CD4-positive, CD25-positive, alpha-beta regulatory T cell (primary cell): ENCODE measurements at places on chromosomes 13 and 19.
A peak's percentile ranks its signal among the peaks of the same experiment; 100 is the strongest.

DNA sequence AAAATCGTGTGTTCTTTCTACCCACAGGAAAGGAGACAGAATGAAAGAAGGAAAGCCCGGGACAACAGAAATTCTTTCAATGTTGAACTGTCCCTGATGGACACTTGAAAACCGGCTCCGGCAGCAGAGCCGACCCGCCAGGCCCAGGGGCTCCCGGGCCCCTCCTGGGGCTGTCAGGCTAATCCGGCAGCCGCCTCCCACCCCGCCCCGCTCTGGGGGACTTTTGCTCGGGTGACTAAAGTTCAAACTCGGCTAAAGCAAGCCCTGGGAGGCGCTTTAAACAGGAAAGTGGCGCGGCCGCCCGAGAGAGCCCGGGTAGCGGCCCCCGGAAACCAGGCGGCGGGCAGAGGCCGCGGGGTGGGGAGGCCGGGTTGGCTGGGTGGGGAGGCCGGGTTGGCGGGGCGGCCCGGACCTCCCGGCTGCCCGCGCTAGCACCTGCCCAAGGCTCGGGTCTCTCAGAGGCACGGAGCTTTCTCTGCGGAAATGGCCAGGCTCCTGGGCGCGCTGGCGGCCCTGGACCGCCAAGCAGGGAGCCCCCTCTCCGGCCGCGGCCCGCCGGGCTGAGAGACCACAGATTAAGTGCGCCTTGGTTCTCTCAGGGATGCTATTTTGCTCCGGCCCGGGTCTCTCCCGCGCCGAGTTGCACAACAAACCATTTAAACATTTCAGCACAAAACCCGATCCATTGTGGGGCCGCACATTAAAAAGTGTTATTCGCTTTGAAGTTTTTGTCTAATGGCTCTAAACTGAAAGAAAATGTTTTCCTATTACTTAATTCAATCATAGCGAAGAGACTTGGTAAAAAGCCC, 2.6 kb upstream of the GSX1 start:
- no peak overlapping the region for H3K27ac ChIP-seq
- H3K4me3 ChIP-seq: peak overlapping the region; percentile 69
- H3K4me1 ChIP-seq: peaks cover 35% of the 10 kb centered on the region
- H3K36me3 ChIP-seq: no peaks in the 10 kb centered on the region
- DNase-seq: no peak

GRCh38 chr13:112728375-112729126, 38.7 kb downstream of the ATP11A start:
- no peaks in the 10 kb centered on the region for H3K36me3 ChIP-seq
- no peak for DNase-seq
- H3K4me1 ChIP-seq: peaks cover 11% of the 10 kb centered on the region

DNA sequence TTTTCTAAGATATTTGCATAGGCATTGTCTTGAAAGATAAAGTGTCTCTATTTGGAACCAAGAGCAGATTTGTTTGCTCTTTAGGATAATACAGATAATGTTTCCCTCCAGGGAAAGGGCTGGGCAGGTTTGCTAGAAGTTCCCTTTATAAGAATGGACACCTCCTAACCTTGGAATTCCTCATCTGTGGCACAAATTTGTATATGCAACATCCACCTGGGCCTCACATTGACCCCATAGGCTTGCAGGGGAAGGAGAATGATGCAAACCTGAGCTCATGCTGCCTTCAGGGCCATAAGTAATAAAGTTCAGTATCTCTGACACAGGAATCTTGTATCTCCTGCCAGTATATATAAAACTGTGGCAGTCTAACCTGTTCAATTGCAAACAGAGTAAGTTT, 508.4 kb upstream of the MIR17HG start:
- H3K4me1 ChIP-seq: no peaks in the 10 kb centered on the region
- no peaks in the 10 kb centered on the region for H3K27me3 ChIP-seq
- H3K36me3 ChIP-seq: no peaks in the 10 kb centered on the region

- no peak overlapping the region for H3K27ac ChIP-seq
- H3K36me3 ChIP-seq: peaks cover 21% of the 10 kb centered on the region
- H3K4me3 ChIP-seq: no peak overlapping the region
These were observed 4.1 kb upstream of the CNOT3 start for GRCh38 chr19:54133312-54133956.

- no peaks in the 10 kb centered on the region for H3K27me3 ChIP-seq
- peak overlapping the region; percentile 66 for H3K27ac ChIP-seq
- peak; percentile 75 for DNase-seq
- peaks cover 14% of the 10 kb centered on the region for H3K4me1 ChIP-seq
These were observed 29.1 kb downstream of the ATP12A start for GRCh38 chr13:24709186-24709913.

DNA sequence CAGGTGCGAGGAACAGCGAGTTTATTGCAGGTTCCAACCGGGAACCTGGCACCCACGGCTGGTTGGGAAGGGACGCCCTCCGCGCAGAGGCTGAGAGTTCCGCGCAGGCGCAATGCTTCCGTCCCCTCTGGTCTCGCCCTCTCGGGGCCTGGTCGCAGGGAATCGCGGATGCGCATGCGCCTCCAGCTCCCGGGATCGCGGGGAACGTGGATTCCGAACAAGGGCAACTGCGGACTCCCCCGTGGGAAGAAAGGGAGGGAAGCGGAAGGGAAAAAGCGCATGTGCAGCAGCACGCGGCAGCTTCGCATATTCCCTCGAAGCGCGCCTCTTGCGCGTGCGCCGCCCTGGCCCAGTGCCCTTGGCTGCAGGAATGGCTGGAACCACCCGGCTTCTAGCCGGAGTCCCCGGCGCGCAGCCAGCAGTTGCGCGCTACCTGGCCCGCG, 1.1 kb downstream of the TSSK6 start:
- no peak overlapping the region for H3K4me3 ChIP-seq
- no peak for DNase-seq
- H3K27ac ChIP-seq: no peak overlapping the region
- H3K4me1 ChIP-seq: peaks cover 24% of the 10 kb centered on the region

DNA sequence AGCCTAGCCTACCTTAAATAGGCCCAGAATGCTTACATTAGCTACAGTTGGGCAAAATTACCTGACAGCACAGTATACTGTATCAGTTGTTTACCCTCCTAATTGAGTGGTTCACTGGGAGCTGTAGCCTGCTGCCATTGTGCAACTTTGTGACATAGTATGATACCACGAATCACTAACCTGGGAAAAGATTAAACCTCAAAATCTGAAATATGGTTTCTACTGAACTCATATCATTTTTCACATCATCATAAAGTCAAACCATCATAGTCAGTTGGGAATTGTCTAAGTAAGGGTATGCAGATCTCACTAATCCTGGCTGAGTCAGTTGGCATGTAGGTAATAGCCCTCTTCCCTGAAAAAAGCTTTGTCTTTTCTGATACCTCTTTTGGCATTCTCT, 9.2 kb downstream of the PAN3 start:
- DNase-seq: no peak
- H3K36me3 ChIP-seq: peaks cover 8% of the 10 kb centered on the region
- no peak overlapping the region for H3K4me3 ChIP-seq
- H3K27ac ChIP-seq: no peak overlapping the region
- H3K4me1 ChIP-seq: peaks cover 22% of the 10 kb centered on the region

- peaks cover 6% of the 10 kb centered on the region for H3K4me1 ChIP-seq
- peaks cover 50% of the 10 kb centered on the region for H3K36me3 ChIP-seq
- H3K4me3 ChIP-seq: no peak overlapping the region
These were observed 37.8 kb downstream of the EPS15L1 start for GRCh38 chr19:16433986-16434385.

DNA sequence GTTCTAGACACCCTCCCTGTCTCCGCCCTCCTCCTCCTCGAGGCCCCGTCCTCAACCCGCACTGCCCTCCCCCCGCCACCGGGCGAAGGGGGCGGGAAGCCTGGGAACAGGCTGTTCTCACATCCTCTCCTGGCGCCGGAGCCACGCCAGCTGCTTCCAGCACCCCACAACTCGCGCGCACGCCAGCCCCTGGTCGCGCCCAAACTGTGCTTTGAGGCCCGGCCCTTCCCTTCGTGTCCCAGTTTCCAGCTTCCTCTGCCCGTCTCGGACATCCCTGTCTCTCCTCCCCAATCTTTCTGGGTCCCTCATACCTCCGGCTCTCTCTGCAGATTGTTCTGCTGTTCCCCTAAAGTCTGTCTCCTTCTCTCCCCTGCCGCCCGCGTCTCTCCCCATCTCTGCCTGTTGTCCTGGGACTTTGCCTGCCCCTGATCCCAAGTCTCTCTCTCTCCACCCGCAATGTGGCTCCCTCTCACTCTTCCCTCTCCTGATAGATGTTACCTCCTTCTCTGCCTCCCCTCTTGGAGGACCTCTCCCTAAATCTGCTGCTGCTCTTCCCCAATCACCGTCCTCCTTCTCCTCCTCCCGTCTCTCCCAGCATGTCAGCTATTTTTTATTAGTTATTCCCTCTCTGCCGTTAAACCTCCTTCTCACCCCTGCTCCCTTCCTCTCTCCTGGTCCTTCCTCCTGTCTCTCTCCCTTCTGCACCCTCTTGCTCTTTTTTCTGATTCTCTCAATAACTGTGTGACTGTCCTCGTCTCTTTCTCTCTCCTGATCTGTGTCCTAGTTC, 14.2 kb downstream of the DPF1 start:
- no peak for DNase-seq
- no peak overlapping the region for H3K27ac ChIP-seq
- H3K27me3 ChIP-seq: no peaks in the 10 kb centered on the region
- no peak overlapping the region for H3K4me3 ChIP-seq
- H3K36me3 ChIP-seq: no peaks in the 10 kb centered on the region

DNA sequence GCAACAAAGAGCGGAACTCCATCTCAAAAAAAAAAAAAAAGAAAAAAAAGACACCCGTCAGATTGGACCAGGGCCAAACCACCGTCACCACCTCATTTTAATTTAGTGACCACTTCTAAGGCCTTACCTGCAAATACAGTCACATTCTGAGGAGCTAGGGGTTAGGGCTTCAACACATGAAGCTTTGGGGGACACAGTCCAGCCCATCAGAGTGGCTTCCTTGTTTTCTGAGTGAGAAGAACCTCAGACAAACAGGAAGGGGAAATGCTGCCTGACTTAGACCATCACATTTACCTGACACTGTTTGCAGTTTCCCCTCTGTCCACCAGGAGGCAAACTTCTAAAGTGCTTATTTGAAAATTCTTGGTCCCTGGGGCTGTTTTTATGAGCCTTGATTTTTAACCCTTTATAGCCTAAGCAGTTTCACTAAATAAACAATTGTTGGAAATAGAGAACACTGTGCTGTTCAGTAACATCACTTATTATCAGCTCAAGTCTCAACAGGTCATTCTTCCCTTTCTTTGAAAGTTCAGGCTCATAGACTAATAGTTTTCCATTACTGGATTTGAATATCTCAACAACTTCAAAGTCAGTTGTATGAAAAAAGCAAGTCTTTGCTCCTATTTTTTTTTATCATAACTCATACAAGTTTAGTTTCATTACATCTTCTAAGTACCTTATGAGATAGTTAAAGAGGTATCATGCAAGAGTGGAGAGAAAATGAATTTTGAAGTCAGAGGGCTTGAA, 74.9 kb upstream of the WASF3 start:
- H3K4me3 ChIP-seq: peak overlapping the region; percentile 5
- no peaks in the 10 kb centered on the region for H3K27me3 ChIP-seq

DNA sequence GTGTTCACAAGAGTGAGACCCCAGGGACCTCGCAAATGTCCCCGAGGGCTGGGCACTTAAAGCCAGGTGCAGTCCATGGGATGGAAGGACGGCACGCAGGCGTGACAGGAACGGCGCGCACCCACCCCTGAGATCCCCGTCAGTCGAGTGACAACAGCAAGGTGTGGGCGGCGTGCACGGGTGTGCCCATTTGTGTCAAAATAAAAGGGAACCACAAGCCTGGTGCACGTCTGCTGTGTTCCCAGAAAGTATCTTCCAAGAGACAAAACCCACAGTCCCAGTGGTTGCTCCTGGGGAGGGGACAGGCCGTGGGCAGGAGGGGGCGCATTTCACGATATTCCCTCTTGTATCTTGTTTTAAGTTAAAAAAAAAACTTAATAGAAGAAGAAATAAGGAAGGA, 15.7 kb upstream of the CACTIN start:
- no peak overlapping the region for H3K4me3 ChIP-seq
- DNase-seq: no peak
- no peaks in the 10 kb centered on the region for H3K27me3 ChIP-seq
- H3K27ac ChIP-seq: no peak overlapping the region
- H3K4me1 ChIP-seq: no peaks in the 10 kb centered on the region

DNA sequence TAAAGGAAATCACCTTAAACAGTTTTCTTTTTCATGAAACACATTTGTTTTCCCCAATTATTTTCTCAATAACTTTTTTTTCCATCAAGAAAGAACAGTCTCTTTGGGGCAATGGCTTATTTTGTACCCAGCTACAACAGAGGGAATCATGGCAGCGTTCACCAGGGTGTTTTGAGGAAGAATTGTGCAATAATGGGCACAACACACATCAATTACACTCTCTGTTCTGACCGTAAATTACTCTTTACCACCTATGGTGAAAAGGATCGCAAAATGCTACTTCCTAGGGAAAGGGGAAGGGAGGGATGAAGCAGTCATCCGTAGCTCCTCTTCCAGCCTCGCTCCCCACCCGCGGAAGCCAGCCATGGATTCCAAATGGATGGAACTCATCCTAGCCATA, 38.6 kb downstream of the TMTC4 start:
- no peaks in the 10 kb centered on the region for H3K4me1 ChIP-seq
- H3K4me3 ChIP-seq: no peak overlapping the region
- DNase-seq: no peak
- no peaks in the 10 kb centered on the region for H3K27me3 ChIP-seq

DNA sequence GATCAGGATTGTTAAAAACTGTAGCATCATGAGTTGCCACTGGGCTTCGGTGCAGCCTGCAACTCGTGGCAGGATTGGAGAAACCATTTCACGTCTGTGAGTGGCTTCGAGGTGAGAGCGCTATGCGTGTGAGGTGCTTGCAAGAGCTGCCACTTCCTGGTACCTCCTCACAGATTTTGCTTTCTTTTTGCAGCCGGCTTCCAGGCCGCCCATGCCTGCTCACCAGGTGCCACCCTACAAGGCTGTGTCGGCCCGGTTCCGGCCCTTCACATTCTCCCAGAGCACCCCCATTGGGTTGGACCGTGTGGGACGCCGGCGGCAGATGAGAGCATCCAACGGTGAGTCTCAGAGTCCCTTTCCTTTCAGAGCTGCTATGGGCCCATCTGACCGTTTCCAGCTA, 57.9 kb upstream of the C1QTNF9 start:
- H3K4me3 ChIP-seq: peak overlapping the region; percentile 98
- H3K4me1 ChIP-seq: peaks cover 60% of the 10 kb centered on the region
- peak overlapping the region; percentile 95 for H3K27ac ChIP-seq
- DNase-seq: peak; percentile 84
- no peaks in the 10 kb centered on the region for H3K27me3 ChIP-seq
- H3K36me3 ChIP-seq: peaks cover 7% of the 10 kb centered on the region

DNA sequence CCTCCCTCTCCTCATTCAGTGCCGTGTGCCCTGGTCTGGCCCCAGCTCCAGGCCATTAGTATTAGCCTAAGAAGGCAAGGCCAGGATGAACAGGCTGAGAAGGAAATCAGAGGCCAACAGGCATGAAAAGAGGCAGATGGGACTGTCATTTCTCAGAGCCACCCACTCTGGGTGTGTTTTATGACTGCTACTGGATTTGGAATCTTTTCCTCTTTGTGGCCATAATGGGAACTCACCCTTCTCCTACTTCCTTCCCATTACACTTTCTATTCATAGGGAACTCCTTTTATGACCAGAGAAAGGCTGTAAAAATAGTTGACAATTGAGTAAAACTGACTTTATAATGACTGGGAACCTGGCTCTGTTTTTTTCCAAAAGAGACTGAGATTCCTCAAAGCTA, 17.7 kb downstream of the CEACAM8 start:
- DNase-seq: no peak
- H3K4me3 ChIP-seq: no peak overlapping the region
- H3K36me3 ChIP-seq: no peaks in the 10 kb centered on the region
- H3K27me3 ChIP-seq: peaks cover 4% of the 10 kb centered on the region
- no peaks in the 10 kb centered on the region for H3K4me1 ChIP-seq
